ENCODE measurements at places on chromosomes 2 and 18. TPM values are rescaled to one million over a fixed set of nuclear protein-coding genes. Genes with fewer than 3 reads are reported as not detected.

DNA sequence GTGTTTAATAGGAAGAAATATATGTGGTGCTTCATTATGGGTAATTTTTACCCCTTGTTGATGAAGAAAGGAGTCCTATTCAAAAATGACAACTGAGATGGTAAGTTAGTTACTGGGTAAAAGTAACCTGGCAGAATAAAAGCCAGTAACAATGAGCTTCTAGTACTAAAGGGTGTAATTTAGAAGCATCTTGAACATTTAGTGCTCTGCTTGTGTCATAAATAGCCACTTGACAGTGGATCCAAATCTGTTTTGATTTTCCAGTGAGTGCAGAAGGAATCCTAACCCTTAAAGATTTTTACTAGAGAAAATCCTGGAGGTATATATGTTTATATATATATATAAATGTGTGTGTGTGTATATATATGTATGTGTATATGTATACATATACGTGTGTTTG lies 15.1 kb downstream of the COMMD1 start:
- no peak for DNase-seq

ASIC4 gene
- total RNA-seq, result 0.99 TPM

DNAH7 gene
- total RNA-seq, result 1.4 TPM

CCDC74A gene
- 19.9 TPM for total RNA-seq

DNA sequence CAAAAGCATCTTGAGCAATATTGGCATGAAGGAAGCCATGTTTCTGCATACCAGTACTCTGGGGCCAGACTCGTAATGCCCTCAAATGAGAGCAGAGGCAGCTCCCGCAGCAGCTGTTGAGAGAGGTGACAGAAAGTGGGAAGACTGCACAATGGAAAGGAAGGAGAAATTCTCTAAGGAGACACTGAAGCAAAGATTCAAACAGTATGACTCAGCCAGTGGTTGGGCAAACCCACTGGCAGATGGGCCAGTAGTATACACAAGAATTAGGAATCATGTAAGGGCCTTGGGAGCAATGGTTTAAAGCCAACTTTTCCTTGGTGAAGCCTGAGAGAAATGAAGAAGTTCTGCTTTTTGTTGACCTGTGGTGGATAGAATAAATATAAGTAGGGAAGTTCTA lies 2092.7 kb upstream of the PIK3C3 start:
- no peak for DNase-seq

- no peak for DNase-seq
Observed at GRCh38 chr2:7292154-7292691, 375.0 kb downstream of the RNF144A start.

- DNase-seq, result no peak
Observed at GRCh38 chr2:191350826-191351225, 105.6 kb downstream of the MYO1B start.

DLGAP1 gene
- 3.7 TPM for total RNA-seq

DNA sequence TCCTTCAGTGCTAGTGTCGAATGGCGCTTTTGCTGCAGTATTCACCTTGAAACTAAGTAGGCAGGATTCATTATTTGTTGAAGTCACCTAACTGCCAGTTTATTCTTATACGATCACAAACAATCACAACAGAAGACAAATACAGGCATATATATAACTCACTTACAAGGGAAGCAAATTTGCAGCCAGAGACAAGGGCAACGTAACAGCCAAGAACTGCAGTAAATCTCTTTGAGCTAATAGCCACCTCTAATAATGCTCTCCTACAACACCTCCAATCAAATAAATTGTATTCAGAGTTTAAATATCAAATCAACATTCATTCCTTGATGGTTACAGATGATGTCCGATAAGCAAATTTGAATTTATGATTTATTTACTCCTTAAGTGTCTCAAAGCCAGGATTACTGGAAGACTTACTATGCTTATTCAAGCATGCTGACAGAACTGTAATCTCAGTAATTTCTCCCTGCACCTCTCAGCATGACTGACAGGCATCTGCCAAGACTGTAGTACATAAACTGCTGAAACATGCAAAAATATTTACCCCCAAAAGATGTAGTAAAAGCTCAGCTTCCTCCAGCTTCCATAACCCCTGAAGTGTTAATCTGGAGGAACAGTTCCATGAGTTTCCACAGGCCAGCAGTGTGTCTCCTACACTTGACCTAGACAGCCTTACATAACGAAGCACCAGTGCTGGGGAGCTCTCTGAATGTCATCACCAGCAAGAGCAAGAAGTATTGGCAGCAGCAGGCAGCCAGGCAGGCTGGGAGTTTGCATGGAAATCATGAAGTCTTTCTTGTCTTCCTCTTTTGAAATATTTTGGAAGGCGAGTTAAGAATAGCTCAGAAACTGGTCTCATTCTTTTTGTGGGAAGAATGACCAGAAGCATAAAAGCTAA lies 20.9 kb upstream of the SCN1A start:
- DNase-seq, result no peak

DNA sequence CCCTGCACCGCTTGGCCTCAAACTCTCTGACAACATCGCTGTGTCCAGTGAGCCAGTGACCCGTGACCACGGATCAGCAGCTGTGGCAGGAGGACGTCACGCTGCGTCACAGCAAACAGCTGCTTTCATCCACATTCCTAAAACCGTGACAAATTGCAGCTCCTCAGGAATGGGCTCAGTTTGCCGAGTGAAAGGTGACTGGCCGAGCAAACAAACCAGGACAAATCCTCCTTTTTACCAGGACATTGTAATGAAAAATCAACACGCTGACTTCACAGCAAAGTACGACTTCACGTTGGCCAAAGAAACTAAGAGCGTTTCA lies 57.6 kb downstream of the PXDN start:
- DNase-seq, result no peak

DNA sequence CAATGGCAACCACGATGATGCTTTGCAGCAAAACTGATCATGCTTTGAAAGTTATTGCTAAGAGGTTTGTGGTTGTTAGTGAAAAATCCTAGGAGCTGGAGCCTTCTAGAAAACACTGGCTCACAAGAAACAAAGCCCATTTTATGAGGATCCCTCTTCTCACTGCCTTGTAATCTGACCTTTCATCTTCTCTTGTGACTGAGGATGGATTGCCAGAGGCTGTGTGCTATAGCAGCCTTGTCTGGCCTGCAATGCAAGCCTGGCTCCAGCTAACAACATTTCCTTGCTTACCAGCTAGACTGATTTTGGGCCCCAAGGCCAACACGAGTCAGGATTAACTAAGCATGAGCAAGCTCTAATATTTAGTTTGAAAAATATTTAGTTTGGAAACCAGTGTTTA lies 13.1 kb downstream of the PIEZO2 start:
- no peak for DNase-seq
